A549 (cell line): ENCODE measurements at places on chromosomes 16 and 17. TPM values are rescaled to one million over a fixed set of nuclear protein-coding genes. Genes with fewer than 3 reads are reported as not detected.

DNA sequence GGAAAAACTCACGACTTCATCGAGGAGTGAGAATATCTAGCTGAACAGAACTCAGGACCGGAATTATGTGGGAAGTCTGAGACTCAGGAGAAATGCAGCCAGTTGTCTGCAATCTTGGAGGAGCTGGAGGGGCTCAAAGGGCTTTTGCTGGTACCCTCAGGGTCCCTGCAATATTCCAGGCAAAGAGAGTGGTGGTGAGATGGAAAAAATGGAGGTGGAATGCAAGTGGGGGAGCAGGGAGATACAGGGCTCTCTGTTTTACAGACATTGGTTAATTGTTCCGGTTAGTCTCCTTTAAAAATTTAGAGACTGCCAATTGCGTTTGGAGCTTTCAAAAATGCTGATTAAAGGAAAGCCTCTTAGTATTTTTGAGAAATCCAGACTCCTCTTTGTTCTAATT, 18.2 kb upstream of the HP start:
- DNase-seq, result no peak

IL17C gene
- polyA plus RNA-seq, result not detected in 3 replicates

FBXL19 gene
- 15.5 to 21.5 TPM (median 18.3 TPM) in 3 replicates for polyA plus RNA-seq

DNA sequence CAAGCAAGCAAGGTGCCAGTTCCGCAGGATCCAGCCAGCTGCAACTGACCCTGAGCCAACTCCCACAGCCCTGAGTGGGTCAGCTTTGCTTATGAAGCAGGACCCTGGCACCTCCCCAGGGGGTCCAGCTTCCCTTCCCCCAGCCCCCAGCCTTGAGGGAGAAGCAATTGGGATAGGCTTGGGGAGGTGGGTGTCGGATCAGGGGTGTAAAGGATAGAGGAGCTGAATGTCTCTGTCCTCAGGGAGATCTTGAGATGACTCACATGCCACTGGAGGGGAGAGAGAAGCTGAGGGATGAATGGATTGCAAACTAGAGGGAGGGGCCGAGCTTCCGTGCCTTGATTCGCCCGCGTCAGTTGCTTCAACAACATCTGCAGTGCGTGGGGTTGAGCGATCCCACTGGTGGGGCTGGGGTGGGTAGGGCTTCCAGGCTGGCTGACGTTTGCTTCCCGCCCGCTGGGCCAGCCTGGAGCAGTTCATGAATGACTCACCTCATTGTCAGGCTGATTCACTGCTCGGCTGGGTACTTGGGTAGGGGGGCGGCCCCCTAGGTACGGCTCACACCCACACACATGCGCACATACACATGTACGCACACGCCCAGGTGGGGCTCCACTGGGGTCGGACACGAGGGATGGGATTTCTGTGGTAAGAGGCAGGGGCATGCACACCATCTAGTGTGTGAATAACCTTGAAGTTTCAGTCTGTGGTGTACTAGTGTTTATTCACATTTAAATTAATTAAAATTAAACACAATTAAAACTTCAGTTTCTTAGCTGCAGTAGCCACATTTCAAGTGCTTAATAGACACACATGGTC, 3.6 kb upstream of the HROB start:
- DNase-seq, result peak; percentile 98

DNA sequence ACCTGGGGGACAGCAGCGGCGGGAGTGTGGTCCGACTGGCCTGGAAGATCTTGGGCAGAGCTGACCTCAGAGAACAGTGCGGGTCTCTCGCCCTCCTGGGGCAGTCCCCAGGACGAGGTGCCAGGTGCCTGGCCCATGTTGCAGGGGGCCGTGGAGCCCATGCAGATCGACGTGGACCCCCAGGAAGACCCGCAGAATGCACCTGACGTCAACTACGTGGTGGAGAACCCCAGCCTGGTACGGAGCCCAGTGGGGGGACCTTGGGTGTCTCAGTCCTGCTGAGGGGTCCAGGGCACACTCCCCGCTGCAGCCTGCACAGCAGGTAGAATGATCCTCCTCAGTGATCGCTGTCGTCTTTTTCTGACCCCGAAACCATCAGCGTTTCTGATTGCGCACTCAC, 1.4 kb downstream of the GPS1 start:
- DNase-seq, result no peak

GRCh38 chr16:35506018-35506897, 2046.8 kb downstream of the TP53TG3F start:
- DNase-seq, result peak; percentile 15

C17orf58 gene
- polyA plus RNA-seq, result 9.6 to 11.2 TPM (median 9.9 TPM) in 3 replicates

GRCh38 chr17:5439446-5439764, 450 bp upstream of the C1QBP start:
- DNase-seq, result no peak

- no peak for DNase-seq
Observed at GRCh38 chr16:18047761-18048160, 288.8 kb downstream of the NPIPA8 start.
